ENCODE measurements at places on chromosomes 1 and 21.

GRCh38 chr1:110596312-110596711, 9.8 kb downstream of the KCNA2 start:
- no peak for DNase-seq

DNA sequence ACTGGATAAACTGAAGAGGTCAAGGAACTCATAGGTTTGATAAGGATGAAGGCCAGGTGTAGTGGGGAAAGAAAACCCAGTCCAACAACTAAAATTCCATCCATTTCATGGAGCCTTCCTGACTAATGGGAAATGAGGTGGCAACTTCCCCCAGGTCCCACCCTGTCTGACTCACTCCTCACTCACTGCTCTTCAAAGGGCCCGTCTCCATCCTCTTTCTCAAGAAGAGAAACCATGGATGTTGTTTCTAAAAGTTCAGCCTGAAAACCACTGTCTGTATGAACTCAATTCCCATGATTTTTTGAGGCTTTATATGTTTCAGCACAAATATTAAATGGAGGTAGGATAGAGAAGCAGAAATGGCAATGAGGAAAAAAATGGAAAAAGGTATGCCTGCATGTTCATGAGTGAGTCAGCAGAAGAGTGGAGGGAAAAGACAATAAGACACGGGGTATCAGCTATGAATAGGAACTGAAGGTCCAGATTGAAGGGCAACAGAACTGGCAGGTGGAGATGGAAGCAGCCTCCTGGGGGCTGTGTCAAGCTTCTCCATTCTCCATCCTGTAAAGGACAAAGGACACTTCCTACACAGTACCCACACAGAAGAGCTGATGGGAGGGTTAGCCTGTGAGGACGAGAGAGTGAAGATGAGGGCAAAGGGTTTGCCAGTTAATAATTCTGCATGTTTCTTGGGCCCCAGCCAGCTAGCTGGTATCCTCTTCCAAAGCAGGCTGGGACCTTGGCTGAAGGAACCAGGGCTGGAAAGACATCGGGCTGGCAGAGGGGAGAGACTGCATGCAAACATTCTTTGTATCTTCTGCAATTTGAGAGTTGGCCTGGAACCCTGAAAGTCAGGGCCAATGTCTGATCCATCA, 5.5 kb upstream of the ELOVL1 start:
- no peak for DNase-seq

GRCh38 chr1:63087966-63088365, 234.4 kb upstream of the FOXD3 start:
- DNase-seq: no peak

DNA sequence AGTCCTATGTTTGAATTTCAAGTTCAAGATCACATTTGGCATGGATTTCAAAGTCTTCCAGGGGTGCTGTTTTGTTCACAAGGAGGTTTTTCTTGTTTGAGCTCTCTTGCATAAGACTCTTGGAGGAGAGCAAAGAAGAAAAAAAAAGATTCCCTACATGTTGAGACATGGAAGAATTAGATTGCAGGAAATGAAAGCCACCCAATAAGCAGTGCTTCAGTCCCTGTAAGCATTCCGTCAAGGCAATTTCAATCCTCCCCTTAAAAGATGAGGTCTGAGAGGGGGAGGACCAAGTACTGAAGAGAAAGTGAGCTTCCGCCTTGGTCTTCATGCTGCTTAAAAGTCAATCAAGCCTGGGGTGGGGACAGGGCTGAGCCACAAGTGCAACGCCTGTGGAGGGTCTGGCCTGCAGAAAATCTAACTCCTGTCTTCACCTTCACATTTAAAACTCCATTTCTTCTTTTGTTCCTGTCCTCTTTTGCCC, 50.2 kb downstream of the LPAR3 start:
- no peak for DNase-seq

DNA sequence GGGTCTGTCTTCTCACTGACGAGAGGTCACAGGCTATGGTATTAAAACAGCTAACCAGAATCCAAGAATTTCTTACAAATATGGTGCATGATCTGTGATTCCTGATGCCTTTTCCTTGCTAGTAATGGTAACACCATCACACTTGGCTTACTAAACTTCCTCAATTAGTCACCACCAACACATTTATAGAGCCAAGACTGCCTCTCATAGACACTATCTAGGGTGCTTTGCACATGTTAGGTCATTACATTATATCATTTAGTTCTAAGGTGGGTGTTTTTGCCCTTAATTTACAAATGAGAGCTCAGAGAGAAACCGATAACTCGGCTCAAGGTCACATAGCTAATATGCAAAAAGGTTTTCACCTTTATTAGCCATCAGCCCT, 8.7 kb downstream of the KIF21B start:
- DNase-seq: no peak

DNA sequence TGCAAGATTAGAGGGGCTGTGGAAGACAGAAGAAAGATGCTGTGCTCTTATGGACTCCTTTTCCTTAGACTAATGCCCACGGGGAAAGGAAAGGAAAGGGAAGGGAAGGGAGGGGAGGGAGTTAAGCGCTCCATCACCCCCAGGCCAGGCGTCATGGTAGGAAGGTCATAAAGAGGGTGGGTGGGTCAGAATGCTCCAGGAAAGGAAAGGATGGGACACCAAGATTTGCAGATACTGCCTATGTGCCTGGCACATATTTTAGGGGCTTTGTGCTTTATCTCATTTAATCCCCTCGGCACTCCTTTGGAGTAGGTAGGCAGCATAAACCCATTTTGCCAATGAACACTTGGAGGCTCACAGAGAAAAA, 41.4 kb downstream of the MAB21L3 start:
- DNase-seq: no peak

DNA sequence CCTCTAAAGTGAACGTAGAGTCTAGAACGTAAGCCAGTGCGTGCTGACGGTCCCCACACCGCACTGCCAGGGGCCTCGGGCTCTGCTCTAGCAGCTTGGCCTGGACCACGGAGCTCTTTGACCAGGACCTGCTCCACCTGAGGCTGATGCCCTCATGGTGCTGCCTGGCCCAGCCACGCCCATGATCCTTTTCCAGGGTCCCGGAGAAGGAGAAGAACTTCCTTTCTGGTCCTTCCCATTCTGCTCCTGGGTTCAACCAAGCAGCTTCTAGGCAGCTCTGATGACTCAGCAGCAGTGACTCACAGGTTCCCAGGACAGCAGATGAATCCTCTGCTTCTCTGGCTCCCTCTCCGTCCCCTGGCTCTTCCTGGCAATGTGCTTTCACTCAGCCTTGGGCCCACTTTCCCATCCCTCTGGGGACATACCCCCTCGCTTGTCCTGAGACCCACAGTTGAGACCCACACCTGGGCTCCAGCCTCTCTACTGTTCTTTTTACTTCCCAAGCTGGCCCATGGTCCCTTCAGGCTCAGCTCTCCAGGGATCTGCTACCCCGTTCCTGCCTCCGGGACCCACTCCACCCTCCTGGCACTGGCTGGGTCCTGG, 246.3 kb upstream of the RAB4A start:
- no peak for DNase-seq

GRCh38 chr1:182984621-182985020, 31.7 kb upstream of the SHCBP1L start:
- DNase-seq: no peak

GRCh38 chr1:201709564-201710295, 119.2 kb upstream of the IPO9 start:
- DNase-seq: no peak

DNA sequence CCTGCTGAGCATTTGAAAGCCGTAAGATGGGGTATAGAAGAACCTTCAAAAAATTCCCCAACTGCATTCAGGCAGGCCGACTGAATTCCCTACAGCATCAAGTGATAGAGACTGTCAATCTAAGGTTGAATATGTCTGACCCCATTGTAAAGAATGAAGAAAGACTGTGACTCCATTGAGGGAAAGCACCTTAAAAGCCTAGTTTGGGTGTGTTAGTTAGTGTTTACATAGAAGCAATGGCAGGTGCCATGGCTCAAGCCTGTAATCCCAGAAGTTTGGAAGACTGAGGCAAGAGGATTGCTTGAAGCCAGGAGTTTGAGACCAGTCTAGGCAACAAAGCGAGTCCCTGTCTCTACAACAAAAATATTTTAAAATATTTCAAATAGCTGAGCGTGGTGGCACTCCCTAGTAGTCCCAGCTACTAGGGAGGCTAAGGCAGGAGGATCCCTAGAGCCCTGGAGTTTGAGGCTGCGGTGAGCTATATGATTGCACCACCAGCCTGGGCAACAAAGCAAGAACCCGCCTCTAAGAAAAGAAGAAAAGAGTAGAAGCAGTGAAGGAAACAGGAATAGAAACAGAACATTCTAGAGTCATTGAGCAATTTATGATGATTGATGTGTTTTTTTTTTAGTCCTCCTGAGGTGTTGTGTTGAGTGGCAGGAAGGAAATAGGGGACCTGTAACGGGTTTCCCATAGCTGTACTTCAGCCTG, 15.4 kb downstream of the POLR3GL start:
- DNase-seq: no peak

DNA sequence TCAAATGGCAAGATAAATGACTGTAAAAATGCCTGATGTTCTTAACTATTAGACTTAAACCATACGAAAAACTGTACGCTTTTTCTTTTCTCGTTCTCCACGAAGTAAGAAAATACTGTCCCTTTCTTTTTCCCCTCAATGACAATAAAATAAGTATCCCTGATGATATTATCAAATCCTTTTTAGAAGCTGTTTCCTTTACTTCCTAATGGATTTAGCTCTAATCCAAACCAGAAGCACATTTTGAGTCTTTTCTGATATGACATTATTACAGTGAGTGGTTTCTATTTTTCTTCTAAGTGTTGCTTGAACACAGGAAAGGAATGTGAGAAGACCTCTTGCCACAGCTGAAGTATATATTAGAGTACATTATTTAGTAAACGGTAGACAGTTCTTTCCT, 32.4 kb downstream of the DNM3 start:
- DNase-seq: no peak

- DNase-seq: no peak
Measured at GRCh38 chr1:56626546-56626945, 18.6 kb upstream of the PRKAA2 start.

- DNase-seq: no peak
Measured at GRCh38 chr1:218349348-218350034, 4.4 kb downstream of the TGFB2 start.

DNA sequence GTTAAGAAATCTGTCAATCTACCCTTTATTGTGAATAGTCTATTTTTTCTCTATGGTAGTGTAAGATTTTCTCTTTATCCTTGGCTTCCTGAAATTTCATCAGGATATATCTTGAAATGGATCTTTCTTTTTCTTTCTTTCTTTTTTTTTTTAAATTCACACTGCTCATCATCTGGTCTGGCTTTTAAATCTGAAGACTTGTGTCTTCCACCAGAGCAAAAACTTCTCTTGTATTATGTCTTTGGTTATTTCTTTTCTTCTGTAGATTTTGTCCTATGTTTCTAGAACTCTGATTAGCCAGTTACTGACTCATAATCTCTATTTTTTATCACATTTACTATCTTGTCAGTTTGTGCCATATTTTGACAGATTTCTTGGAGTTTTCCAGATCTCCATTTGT, 133.8 kb upstream of the LMO4 start:
- no peak for DNase-seq

- no peak for DNase-seq
Measured at GRCh38 chr1:13228343-13228781, 2.4 kb upstream of the PRAMEF18 start.

DNA sequence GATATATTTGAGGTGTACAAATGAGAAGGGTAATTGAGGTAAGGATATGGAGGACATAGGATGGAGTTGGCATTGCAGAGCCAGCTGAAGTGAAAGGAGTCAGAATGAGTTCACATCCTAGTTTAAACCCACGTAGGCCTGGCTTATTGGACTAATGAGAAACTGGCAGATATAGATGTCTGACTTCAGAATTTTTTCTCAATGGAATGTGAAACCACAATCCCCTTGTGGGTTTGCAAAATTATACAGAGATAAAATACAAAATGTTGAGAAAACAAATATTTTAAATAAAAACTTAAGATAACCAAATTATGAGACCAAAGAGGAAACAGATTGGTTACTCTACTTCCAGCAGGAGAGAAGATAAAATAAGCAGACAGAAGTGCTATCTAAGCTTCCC, 277.4 kb upstream of the LRRC7 start:
- no peak for DNase-seq

DNA sequence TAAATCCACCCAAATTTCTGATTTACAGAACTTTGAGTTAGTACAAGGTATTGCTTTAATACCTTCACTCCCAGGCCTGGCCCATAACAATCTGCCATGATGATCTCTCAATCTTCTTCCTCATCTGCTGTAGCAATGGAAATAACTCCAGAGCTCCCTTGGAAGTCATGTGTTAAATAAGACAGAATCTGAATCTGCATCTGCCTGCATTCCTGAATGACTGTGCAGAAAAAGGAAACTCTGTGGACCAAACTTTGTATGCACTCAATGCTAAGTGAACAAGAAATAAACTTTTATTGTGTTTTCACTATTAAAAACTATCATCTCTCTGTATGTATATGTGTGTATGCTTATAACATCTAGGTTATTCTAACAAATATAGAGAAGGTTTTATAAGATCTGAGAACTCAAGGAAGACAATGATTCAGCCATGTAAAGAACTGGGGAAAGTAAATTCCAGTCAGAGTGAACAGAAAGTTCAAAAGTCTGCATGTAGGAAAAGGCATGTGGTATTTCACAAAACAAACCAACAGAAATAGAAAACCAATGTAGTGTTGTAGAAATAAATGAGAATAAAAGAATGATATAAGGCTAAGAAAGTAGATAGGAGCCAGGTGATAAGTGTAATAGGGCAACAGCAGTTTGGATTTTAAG, 390.2 kb downstream of the USH2A start:
- DNase-seq: no peak

DNA sequence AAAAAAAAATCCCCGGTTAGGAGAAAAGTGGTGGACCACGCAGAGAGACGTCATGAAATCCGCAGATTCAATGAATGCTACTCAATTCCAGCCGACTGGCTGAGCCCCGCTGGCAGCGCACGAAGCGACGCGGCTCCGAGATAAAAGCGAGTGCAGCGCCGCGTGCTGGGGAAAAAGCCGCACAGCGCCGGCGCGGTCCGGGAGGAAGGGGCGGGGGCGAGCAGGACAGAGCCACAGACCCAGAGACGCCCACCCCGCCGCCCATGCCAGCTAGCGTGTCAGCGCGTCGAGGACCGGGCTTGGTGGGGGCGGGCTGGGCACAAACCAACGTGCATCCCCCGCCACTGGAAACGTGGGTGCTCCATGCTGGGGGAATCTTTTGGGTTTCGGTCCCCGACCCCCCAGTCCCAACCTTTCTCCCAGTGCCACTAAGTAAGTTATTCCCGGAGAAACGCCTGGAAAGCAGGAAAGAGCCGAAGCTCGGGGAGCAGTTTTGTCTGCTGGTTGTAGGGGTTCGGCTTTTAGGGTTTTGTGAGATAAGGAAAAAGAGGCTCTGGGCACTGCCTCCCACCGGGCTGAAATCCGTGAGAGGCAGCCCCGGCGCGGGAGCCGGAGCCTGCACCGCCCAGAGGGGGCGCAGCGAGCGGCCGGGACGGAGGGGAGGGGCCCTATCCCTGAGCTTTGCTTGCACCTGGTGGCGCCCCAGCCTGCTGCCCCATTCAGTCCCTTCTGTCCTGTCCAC, at the start of gene KCNJ6:
TSS of gene KCNJ6 (minus strand) at position 148 of the 742 bp plus-strand sequence. CDS start 75,775 bp downstream, outside the sequence.
- DNase-seq: peak; percentile 40

- no peak for DNase-seq
Measured at GRCh38 chr1:227388214-227389168, 70.2 kb upstream of the CDC42BPA start.

Data from NCI-H2029 (cell line).